ENCODE measurements at places on chromosomes 11 and 22. TPM values are rescaled to one million over a fixed set of nuclear protein-coding genes. Genes with fewer than 3 reads are reported as not detected.

- DNase-seq = peak; percentile 21
Observed at GRCh38 chr11:15969281-15969680, 387.1 kb downstream of the SOX6 start.

The RASL10A gene
- total RNA-seq = 0.39 TPM

DNA sequence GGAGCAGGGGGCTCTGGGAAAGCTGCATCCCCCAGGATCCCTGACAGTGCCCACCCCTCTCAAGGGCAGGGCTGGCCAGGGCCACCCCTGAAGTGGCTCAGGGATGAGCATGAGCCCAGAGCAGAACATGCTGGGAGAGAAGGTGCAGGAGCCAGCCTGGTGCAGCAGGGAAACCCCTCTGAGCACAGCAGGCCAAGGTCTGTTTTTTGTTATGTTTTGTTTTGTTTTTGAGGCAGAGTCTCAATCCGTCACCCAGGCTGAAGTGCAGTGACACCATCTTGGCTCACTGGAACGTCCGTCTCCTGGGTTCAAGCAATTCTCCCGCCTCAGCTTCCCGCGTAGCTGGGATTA is 792 bp upstream of the SBF1 start:
- no peak for DNase-seq

DNA sequence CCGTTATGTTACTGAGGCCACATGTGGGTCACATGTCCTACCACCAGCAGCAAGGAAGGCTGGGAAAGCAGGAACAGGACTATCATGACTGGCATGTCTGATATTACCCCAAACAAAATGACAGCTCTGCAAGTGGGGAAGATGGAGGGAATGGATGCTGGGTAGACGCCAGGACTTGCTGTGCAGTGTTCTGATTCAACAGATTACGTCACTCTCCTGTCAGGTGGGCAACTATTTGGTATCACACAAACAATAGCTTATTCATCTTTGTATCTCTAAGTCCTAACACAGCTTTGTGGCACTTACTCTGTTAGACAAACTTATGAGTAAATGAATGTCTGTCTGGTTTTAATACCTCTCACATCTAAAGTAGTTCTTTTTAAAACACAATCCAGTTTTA is 105.2 kb downstream of the SPON1 start:
- DNase-seq = no peak

- no peak for DNase-seq
Observed at GRCh38 chr11:46533396-46534100, 60.3 kb downstream of the AMBRA1 start.

DNA sequence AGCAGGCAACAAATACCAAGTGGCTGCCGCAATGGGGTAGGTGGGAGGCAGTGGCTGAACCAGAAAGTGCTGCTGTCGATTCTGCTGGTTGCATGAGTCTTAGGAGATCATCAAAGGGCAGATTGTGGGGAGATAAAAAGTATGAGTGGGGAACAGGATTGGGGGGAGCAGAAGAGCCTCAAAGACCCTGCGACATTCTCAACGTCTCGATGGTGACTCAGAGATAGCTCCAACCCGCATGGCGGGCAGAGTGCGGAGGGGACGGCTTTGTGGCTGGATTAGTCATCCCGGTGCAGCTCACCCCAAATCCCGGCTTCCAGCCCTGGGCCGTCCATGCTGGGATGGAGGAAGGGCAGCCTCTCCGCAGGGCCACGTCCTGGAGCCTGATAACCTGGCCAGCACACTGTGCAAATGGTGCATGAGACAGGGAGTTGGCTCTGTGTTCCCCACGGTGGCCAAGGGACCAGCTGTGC is 11.6 kb upstream of the RTN4R start:
- no peak for DNase-seq

DNA sequence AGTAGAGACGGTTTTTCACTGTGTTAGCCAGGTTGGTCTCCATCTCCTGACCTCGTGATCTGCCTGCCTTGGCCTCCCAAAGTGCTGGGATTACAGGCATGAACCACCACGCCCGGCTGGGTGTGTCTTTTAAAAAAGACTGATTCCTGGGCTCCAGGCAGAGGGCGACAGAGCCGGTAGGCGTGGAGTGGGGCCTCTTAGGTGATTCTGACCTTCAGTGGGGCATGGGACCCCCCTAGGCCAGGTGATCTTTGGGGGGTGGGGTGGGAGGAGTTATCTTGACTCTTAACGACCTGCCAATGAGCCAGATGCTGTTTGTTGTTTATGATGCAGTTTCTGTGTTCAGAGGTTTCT is 12.9 kb upstream of the SORL1-AS1 start:
- DNase-seq = no peak

GRCh38 chr11:45300715-45301114 is 14.6 kb upstream of the SYT13 start:
- DNase-seq = no peak

The THRSP gene
- 203 TPM for total RNA-seq

GRCh38 chr11:3224401-3225057 is 5.9 kb upstream of the MRGPRG start:
- DNase-seq = no peak

DNA sequence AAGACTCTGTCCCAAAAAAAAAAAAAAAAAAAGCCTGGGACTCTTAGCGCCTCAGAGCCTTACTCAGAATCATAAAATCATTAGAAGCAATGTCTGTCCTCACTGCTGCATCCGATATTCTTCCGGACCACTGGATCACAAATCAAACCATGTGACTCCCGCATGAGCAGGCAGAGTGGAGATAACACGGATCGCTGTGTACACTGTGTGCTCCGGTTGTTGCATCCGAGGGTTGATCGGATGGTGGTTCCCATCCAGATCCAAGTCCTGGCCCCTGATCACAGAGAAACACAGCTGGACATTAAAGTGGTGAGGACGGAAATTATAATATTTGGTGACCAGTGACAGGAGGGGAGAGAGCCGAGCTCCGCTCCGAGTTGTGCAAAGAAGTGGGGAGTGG is 9.7 kb upstream of the TXNRD2 start:
- DNase-seq = no peak

The PATE3 gene
- not detected for total RNA-seq

Measured in skin of body (tissue), 3 donors.